ENCODE measurements at places on chromosomes 1 and 21.

DNA sequence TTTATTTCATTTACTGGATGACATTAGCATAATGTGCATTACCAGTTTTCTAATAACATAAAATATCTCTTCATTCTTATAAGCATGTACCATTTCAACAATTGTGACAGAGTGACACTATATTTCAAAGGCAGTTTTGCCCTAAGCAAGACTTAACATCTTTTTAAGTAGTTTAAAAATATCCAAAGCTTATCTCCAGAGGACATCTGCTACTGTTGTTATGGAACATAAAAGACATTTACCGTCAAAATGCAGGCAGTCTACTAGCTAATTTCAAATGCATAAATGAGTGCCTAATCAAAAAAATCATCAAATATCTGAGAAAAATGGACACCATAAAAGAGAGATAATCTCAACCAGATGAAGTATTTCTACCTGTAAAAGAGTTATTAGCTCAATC, 782.4 kb upstream of the BRINP3 start:
- DNase-seq: no peak

- no peak for DNase-seq
Observed at GRCh38 chr1:39170731-39171667, 33.5 kb upstream of the MACF1 start.

- no peak for DNase-seq
Observed at GRCh38 chr21:41294548-41295231, 21.9 kb upstream of the FAM3B start.

DNA sequence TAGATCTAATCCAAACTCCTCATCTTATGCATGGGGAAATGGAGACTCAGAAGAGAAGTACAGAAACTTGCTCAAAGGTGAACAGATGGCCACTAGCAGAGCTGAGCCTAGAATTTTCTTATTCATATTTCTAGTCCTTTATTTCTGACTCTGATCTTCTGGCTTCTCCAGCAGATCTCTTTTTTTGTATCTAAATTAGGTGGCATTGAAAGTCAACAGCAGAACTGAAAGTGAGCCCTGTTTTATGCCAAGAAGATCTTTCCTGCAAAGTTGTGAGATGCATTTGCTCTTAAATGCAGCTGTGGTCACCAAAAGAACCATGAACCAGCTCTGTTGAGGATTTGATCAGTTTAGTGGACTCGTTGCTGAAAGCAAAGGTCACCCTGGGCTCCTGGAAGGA, 75.5 kb downstream of the KAZN start:
- peak; percentile 61 for DNase-seq

GRCh38 chr1:203505526-203506204, 11.7 kb downstream of the OPTC start:
- DNase-seq: no peak

DNA sequence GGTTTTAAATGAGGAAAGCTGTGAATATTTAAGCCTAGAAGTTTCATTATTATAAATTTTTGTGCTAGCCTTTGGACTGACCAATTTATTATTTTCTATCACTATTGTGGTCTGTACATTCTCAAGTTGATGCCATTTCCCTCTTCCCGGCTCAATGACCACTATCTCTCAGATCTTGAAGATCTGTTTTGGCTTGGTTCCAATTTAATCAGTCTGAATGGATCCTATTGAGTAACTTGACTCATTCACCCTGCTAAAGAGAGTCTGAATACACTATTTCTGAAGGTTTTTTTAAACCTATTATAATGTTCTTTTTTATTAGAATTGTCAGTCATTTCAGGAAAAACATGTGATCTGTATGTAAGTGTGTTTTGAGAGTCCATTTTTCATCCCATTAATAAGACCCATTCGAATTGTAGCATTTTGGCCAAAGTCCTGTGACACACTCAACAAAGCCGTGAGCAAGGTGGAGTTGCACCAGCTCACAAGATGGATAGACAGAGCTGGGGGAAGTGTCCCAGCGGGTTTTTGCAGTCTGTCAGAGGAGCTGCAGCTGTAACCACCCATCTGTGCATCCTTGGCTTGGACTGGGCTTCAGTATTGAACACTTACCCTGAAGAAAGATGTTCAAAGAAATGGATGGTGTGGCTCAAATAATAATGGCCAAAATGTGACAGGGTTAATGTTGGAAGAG, 145.6 kb downstream of the NFIA start:
- DNase-seq: peak; percentile 10

- DNase-seq: no peak
Observed at GRCh38 chr1:79323239-79324025, 316.9 kb upstream of the ADGRL4 start.

DNA sequence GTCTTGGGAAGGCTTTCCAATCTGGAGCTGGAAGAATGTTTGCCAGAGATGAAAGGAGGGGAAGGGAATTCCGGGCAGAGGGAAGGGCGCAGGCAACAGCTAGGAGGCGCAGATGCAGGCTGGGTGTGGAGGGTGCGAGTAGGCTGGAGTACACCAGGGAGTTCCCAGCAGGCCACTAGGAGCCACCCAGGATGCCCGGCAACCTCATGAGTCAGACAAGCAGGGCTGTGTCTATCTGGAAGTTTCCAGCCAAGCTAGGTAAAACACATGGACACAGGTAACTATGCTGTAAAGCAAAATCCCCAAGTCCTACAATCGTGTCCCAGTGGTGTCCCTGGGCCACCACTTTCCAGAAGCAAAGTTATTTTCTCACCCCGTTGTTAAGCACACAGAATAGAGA, 990 bp upstream of the NBL1 start:
- DNase-seq: no peak

DNA sequence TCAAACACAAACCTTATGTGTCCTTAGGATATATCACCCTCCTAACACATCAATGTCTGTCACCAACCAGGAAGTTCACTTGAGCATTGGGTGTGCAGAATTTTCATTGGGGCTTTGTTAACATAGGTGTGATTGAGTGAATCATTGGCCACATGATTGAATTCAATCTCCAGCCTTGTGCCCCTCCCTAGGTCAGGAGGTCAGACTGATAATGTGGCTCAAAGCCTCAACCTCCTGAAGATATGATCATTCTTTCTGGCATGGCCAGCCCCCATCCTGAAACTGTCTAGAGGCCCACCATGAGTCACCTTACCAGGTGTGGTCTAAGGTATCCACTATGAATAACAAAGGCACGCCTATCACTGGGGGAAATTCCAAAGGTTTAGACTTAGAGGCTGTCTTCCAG, 90.1 kb downstream of the PKN2 start:
- DNase-seq: no peak

- DNase-seq: no peak
Observed at GRCh38 chr1:87462894-87463293, 134.2 kb downstream of the LMO4 start.

DNA sequence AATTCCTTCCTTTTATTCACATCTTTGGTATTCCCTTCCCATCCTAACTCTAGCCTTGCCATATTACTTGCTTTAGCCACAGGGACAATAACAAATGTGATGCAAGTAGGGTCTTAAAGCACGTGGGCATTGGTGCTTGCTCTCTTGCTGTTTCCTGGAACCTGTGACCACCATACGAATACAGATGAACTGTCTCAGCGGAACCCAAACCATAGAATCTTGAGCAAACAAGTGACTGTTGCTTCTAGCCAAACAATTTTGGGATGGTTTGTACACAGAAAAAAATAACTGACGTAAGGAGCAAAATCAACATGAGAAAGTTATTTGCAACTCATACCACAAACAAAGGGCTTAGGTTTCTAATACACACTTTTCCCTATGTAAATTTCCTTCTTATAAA, 15.2 kb upstream of the VTCN1 start:
- no peak for DNase-seq

DNA sequence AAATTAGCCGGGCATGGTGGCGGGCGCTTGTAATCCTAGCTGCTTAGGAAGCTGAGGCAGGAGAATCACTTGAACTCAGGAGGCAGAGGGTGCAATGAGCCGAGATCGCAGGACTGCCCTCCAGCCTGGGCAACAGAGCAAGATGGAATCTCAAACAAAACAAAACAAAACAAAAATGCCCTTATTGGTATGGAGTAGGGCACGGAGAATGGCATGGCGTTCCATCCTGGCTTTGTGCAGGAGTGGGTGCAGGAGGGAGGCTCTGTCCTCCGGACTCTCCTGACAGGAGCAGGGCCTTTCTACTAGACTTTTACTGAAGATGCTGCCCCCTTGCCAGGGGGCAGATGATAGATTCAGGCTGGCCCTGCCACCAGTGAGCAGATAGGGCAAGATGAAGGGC, 1.0 kb downstream of the TMEM61 start:
- no peak for DNase-seq

DNA sequence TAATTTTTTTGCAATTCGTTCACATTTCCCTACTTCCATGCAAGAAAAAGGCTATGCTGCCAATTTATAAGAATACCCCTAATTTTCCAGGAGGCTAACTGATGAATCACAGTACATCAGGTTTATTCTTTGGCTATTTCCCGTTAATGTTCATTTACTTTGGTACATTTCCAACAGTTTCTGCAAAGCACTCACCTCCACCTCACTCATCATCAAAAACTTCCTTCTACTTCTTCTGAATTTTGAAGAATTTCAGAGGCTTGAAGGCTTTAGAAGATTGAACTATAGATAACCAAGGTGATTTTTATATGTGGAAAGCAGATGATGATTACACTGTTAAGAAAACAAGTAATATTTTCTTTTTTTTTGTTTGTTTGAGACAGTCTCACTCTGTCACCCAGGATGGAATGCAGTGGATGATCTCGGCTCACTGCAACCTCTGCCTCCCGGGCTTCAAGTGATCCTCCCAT, 60.5 kb upstream of the HP1BP3 start:
- DNase-seq: no peak

GRCh38 chr1:23554127-23554480, 5.2 kb downstream of the ID3 start:
- no peak for DNase-seq

DNA sequence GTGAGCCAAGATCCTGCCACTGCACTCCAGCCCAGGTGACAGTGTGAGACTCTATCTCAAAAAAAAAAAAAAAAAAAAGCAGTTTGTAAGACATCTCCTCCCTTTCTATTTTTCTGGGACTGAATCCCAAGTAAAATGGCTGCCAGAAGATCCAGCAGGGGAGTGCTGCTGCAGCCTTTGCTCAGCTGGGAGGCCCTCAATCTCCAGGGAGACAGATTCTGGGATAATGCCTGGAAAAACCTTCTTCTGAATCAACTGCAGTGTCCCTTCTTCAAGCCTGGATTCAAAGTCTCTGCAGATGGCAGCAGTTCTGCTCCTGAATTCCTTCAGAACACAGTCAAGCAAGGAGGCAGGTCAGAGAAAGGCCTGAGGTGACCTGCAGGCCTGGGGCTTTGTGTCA, 191.0 kb upstream of the NRIP1 start:
- DNase-seq: no peak

DNA sequence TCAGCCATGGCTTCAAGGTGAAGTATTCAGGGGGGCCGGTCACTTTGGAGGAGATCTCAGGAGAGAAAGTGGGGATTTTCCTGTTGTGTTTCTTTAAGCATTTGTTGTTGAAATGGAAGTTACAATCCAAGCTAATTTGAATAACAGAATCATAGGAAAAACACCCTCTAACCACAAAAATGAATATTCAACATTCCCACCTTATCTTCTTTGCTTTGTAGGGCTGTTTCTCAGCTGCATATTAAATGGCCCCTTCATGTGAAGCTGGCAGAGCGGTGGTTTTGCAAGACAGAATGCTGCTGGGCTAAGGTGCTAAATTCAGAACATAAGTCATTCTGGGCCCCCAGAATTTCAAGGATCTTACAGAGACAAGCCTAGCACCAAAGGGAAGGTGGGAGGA, 279.0 kb downstream of the RRAGC start:
- no peak for DNase-seq

- no peak for DNase-seq
Observed at GRCh38 chr1:96365076-96365475, 356.5 kb upstream of the PTBP2 start.

DNA sequence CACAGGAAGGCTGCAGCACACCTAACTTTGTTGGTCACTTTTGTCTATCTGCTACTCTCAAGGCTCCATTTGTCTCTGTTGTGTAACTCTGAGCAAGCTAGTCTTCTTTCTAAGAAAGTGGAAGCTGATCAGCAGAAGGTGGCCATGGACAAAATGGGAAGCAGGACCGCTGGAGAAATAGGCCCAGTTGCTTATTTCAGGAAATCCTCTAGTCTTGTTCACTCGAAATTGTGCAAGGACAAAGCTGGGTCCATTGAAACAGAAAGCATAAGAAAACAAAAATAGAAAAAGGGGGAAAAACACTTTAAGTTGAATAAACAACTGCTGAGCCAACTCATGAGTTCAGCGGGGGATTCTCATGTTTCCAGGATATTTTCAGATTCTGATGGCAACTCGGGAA, 150.1 kb downstream of the PBX1 start:
- DNase-seq: no peak

DNA sequence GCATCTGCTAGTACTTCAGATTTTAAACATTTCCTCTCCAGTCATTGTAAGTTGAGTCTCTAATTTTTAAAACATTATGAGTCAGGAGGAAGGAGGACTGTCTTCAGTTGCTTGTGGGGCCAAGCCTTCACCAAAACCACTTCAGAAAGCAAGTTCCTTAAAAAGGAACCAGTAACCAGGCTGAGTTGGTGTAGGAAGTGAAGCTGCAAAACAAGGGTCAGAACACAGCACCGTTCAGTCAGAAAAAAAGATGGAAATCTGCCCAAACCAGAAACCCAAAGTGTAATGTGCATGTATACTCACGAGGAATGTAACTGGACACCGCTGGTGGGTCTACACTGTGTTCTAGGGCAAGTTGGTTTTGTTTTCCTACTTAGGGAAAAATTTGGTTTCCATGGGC, 402.1 kb downstream of the SETD4 start:
- DNase-seq: no peak

DNA sequence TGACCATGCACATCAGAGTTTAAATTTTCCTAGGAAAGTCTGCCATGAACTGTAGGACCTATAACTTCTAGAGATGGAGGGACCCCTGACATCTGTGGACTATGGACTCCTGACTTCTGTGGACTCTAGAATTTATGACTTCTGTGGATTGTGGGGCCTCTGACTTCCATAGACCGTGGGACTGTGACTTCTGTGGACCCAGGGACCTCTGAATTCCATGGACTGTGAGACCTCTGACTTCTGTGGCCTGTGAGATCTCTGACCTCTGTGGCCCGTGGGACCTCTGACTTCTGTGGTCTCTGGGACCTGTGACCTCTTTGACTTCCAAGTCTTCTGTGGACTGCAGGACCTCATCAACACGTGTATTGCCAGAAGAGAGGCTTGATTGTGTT, 36.7 kb downstream of the PEX14 start:
- no peak for DNase-seq
